ENCODE measurements at places on chromosomes 12 and 14.
A peak's percentile ranks its signal among the peaks of the same experiment; 100 is the strongest.

DNA sequence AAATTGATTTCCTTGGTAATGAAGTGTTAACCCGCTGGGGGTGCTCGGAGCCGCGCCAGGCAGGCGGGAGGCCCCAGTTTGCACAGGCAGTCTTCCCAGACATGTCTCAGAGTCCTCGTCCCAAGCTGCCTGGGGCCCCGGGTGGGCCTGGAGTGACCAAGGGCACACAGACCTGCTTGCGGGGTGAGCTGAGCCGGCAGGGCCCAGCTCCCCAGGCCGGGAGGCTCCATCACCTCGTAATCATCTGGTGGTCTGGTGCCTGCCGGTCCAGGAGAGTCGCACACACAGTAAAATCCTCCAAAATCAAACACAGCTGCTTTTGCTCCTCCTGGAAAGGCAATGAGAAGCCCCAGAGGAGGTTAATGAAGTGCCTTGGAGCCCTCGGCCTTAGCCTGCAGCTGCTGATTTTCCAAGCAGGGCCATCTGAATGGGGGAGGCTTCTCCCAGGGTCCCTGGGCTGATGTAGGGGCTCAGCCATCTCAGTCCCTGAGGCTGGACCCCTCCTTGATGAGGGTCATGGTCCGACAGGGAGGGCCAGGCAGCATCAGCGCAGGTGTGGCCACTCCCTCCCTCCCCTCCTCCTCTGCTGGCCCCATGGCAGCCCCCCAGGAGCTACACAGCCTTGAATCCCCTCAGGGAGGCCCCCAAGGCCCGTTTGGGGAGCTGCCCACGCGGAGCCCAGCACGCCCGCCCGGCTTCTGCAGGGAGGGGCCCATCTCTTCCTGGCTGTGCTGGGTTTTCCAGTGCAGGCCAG is 39.4 kb upstream of the FBRSL1 start:
- no peak for DNase-seq

DNA sequence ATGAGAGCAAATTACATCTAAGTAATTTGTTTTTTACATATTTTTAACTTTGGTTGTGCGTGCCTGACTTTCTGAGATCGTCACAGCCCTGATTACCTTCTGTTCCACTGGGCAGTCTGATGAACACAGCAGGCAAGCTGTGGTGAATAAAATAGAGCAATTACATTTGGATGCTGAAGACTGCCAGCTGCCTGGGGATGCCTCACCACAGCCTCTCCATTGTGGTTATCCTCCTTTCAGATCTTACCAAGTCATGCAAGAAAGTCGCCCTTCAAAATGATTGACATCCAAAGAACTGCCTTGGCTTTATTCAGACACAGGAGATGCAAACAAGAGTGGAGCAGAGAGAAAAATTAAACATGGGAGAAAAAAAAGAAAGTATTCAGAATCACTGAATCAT is 456.6 kb upstream of the TMPO start:
- no peak for DNase-seq

DNA sequence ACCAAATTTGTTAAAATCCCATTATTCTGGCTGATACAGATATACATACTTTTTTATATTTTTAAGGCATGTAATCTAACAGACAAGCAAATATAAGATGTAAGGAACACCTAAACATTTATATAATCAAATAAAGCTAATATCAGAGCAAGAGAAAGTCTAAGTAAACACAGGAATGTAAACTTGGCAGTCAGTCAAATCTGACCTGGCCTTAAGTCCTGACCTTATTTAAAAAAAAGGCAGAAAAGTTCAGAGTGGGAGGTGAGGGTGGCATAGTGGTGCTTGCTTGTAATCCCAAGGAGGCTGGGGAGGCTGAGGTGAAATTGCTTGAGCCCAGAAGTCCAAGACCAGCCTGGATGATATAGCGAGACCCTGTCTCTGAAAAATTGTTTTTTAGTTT is 152.6 kb downstream of the DERA start:
- DNase-seq: no peak

DNA sequence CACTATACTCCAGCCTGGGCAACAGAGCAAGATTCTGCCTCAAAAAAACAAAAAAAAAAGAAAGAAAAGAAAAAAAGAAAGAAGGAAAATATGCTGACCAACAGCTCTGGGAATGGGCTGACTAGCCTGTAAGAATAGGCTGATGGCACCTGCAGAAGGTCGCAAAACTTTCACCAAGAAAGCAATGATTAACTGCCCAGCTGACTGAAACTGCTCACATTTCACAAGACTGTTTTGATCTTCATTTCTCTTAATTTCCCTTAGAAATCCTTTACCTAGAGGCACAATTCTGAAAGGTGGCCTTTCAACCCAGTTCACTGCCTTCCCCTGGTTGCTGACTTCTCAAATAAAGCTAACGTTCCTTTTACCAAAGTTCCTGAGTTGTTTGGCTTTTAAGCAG is 12.4 kb downstream of the BEST3 start:
- DNase-seq: no peak

DNA sequence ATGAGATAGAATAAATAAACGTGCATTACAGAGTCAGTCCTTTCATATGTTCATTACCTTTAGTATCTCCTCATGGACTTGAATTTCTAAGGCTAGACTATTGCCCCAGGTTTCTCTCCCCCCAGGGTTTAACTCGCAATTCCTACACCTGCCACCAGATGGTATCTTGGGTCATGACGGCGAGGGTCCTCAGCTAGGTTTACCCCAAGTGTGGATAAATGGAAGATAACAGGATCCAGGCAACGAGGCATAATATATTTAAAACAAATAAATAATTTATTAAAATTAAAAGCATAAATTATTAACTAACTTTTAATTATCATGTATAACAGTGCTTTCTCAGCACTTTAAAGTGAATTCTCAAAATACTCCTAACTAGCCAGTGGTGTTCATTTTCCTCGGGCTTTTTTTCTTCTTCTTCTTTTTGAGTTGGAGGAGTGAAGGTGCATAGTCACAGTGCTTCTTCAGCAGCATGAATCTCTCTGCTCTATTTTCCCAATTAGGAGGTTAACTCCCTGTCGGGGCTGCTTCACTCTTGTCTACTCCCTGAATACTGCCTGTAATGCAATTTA is 243.5 kb upstream of the CAND1 start:
- DNase-seq: no peak

- DNase-seq: no peak
These were observed 35.1 kb downstream of the MYL2 start for GRCh38 chr12:110885152-110885840.

GRCh38 chr12:101697930-101698799 is 725 bp downstream of the CHPT1 start:
- DNase-seq: no peak

DNA sequence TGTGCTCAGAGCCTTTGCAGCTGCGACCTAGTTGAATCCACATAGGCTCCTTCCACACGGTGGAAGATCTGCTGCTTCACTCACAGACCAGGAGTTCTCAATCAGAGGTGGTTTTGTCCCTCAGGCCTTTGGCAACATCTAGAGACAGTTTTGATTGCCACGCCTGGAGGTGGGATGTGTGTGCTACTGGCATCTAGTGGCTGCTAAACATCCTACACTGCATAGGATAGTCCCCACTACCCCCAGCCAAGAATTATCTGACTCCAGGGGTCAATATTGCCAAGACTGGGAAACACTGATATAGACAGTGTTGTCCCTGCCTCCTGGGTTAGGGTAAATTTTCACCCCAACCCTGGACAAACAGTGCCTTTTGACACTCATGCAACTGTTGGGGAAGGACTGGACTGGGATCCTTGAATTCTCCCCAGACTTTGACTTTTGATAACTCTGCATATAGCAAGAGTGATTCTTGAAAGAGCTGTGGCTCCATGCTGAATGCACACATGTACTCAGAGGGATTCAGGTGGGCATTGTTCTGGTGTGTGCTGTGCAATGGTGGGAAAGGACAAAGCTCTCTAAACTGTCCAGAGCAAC is 39.8 kb downstream of the BAZ2A start:
- no peak for DNase-seq

DNA sequence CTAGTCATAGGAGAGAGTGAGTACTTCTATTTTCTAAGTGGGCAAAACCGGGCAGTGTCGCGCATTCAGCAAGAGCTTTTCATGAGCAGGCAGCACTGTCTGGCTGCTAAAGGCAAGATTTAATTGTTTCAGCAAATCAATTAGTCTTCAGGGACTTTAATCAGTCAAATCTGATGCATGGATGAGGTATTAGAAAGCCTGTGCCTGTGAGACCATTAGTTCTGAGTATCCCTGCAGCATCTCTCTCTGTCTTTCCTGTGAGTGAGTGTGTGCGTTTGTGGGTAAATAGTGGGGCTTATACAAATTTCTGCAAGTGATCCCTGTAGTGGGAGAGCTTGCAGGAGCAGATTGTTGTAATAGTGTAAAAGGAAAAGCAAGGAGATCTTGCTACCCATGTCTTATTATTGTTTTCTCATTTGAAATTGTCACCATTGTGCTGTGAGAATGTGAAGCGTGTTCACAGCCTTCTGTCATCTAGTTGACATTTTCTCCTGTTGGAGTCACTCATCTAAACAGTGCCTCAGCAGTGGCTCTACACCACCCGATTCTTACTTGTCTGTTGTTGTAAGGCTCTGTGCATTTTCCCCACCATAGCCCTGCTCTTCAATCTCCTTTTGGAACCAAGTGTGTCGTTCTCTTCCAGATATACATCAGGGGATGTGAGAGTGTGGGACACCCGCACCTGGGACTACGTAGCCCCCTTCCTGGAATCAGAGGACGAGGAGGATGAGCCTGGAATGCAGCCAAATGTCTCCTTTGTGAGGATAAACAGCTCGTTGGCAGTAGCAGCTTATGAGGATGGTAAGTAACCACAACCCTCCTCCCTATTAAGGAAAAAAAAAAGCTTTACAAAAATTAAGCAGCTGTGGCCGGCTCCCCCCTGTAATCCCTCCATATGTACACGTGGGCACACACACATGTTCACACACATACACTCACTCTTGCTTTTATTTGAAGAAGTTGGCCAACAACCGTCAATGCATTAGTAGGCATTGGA is 53.6 kb downstream of the FBXW8 start:
- DNase-seq: no peak

DNA sequence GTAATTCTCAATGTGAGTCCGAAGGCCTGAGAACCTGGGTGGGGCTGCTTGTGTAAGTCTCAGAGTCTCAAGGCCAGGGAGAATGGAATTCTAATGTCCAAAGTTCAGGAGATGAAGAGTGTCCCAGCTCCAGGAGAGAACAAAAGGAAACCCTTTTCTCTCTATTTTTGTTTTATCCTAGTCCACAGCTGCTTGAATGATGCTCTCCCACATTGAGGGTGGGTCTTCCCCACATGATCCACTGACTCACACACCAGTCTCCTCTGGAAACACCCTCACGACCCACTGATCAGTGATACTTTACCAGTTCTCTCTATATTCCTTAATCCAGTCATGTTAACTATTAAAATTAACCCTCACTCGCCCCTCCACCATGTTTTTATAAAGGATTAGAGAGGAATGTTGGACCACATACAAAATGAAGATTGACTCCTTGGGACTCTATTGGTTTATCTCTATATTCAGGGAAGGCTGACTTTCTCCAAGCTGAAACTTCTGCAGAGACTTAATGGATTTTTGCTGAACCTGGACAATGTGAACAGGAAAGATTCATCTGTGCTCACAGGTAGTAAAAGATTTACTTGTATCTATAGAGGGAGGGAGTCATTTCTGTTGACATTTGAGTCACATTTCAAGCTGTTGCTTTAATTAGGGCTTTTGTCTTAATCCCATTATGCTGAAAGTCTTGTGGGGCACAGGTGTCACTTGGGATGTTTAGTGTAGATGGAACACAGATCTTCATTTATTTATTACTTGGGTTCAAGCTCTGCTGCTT is 1061.0 kb upstream of the TMEM132C start:
- no peak for DNase-seq

DNA sequence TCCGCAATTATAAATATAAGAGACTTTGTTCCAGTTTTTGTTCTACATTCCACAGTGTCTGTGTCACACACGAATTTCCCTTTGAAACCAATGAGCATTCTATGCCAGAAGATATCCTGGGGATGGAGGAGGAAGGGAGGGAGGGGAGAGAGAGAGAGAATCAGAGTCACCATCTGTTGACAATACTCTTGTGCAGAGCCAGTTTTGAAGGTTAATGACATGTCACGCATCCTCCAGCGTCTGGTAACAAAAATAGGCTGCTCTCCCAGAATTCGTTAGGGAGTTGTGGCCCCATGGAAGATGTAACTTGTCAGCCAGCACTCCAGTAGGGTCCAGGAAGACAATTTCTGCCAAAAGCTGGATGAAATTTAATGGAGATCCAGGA is 213.5 kb upstream of the KRR1 start:
- peak; percentile 75 for DNase-seq

GRCh38 chr12:2353281-2353680 is 300.5 kb downstream of the CACNA1C start:
- no peak for DNase-seq

DNA sequence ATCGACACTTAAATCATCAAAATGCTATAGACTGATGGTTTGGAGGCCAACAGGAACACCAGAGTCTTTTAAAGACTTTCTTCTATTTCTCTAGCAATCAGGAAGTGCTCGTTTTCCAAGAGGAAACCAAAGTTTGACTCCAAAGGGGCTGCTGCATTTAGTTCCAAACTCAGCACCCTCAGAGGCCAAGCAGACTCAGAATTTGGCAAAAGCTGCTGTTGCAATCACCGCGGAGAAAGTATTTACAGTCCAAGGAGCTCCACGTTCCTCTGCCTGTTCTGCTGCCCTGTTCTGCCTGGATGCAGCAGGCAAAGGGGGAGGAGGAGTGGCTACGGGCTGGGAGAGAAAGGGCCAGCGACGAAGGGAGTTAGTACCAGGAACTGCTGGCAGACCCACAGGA is 325.1 kb downstream of the BCL11B start:
- DNase-seq: no peak

- DNase-seq: no peak
These were observed 648 bp downstream of the ERP27 start for GRCh38 chr12:14937689-14938088.

- DNase-seq: no peak
These were observed 9.5 kb upstream of the NAA30 start for GRCh38 chr14:57380935-57381334.

- DNase-seq: no peak
These were observed 62.3 kb downstream of the BEGAIN start for GRCh38 chr14:100524933-100525243.

DNA sequence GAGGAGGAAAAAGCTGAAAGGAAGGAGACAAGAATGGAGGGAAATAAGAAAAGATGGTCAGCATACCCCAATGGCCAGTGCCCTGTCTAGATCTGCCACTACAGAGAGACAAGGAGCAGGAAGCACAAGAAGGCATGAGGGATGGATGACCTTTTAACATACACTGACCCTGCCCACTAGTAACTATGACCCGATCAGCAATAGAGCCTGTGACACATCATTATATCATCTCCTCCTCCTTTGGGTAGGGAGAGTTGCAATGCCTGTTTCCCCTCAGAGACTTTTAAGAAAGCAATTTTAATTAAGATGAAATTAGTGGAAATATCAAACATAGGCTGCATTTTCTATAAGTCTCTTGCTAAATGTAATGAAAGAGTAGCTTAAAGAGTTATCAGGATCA is 4.7 kb upstream of the SLC2A13 start:
- DNase-seq: no peak

GRCh38 chr12:109310247-109311125 is 1.4 kb upstream of the FOXN4 start:
- no peak for DNase-seq

- DNase-seq: no peak
These were observed 174.1 kb upstream of the PDZRN4 start for GRCh38 chr12:41013881-41014642.

- DNase-seq: no peak
These were observed 2.7 kb upstream of the WASHC3 start for GRCh38 chr12:102064476-102064875.

Measured in skeletal muscle cell (primary cell).